ENCODE measurements at places on chromosomes 1 and 21. TPM values are rescaled to one million over a fixed set of nuclear protein-coding genes. Genes with fewer than 3 reads are reported as not detected.

DNA sequence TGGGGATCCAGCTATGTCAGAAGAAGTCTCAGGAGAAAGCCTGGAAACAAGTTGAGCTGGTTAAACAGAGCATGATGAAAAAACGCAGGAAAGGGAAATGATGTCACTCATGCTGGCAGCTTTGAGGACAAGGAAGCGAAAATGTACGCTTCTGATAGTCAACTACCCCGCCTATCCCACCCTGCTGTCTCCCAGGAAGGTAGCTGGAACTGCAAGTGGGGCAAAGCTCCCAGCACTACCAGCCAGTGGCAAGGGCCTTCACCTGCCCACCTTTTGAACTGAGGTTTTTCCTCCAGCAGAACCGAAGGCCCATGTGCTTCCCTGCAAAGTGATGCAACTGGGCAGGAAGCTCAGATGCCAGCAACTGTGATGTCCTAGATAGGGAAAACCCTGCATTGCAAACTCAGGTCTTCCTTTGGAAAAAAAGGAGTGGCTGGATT is 6.3 kb upstream of the IL20 start:
- no peak for DNase-seq

GRCh38 chr1:115214098-115214497 is 124.0 kb downstream of the NGF start:
- DNase-seq: no peak

Gene RBM11
- 4.6 TPM for total RNA-seq

Gene FCRL2
- not detected for total RNA-seq

Gene GBP5
- total RNA-seq: not detected

Gene LCE2B
- not detected for total RNA-seq

Gene HAO2
- not detected for total RNA-seq

Gene IGSF21
- not detected for total RNA-seq
